GM12892 (cell line): ENCODE measurements at places on chromosomes 3 and 15.

GRCh38 chr3:58034738-58035523 lies 26.7 kb downstream of the FLNB start:
- DNase-seq = peak; percentile 58

- DNase-seq = no peak
These were observed 116.8 kb downstream of the FBLN2 start for GRCh38 chr3:13665582-13666226.

- no peak for DNase-seq
These were observed 301.0 kb upstream of the TBL1XR1 start for GRCh38 chr3:177498037-177498857.

- DNase-seq = no peak
These were observed 465.0 kb upstream of the ROBO1 start for GRCh38 chr3:80232760-80233159.

GRCh38 chr15:67903708-67904107 lies 63.9 kb upstream of the RNU6-1 start:
- DNase-seq = no peak

DNA sequence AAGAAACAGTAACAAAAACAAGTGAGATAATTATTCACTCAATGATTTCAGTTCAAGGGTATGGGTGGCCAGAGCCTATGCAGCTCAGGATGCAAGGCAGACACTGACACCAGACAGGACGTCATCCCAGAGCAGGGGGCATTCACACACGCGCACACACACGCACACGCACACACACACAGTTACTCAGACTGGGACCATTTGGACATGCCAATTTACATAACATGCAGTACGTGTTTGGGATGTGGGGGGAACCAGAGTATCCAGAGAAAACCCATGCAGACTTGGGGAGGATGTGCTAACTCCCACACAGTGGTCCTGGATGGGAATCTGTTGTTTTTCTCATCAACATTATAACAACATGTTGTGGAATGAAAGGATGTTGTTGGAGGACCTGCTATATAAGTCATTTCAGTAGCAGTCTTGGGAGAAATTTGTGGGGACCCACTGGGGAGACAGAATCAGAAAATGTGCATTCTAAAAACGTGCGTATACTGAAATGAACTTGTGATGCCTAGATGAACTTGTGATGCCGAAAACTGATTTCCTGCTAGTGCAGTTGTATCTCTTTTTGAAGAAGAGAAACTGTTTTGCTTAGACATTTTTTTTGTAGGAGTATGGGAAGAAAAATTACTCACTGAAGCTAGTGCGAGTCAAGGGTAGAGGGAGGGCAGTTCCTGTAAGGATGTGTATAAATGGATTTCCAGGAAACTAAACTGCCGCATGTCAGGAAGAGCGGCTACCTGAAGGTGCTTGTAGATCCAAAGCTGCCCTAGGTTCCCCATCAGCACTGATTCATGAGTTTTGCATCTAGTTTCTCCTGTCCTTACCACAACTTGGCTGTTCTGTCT lies 25.2 kb downstream of the CD200 start:
- no peak for DNase-seq

GRCh38 chr3:114893361-114893760 lies 253.7 kb downstream of the ZBTB20 start:
- DNase-seq = no peak

DNA sequence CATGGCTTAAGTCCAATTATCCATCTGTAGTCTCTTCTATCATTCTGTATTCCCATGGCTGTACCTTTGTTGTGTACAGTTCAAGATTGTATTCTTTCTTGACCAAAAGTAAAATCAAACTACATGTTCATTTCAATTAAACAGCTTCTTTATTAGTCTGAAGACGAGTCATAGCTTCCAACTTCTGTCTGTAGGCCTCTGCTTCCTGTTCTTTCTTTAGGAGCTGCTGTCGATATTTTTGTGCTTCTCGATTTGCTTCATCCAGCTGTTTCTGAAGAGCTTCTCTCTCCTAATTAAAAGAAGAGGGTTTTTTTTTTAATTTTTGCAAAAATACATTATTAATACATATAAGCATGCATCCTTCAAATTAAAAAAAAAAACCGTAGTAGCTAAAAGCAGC lies 13.0 kb upstream of the HDC start:
- no peak for DNase-seq

GRCh38 chr3:155737844-155738460 lies 6.9 kb downstream of the PLCH1 start:
- no peak for DNase-seq

DNA sequence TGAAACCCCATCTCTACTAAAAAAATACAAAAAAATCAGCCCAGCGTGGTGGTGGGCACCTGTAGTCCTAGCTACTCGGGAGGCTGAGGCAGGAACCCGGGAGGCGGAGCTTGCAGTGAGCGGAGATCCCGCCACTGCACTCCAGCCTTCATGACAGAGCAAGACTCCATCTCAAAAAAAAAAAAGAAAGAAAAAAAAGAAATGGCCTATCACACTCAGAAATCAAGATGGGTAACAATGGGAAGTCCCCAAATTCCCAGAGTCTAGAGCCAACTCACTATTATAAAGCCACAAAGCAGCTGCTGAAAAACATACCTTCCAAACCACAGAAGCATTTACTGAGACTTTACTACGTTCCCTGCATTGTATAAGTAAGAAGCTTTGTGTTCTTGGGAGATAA lies 7.5 kb downstream of the HDGFL3 start:
- no peak for DNase-seq

DNA sequence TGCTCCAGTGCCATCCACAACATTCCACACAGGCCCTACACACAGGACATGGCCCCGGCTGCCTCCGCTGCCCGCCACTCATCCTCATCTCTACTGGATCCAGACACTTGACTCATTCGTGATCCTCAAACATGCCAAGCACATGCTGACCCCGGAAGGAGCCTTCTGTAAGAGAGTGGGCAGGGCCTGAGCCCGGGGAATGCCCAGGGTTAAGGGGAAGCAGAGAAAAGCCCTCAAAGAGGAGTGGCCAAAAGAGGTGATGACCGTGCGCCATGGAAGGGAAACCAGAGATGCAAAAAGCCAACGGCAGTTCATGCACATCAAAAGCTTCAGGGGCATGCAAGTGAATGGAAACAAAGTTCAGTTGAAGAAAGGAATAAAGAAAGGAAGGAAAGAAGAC lies 46.1 kb downstream of the RFTN1 start:
- no peak for DNase-seq

DNA sequence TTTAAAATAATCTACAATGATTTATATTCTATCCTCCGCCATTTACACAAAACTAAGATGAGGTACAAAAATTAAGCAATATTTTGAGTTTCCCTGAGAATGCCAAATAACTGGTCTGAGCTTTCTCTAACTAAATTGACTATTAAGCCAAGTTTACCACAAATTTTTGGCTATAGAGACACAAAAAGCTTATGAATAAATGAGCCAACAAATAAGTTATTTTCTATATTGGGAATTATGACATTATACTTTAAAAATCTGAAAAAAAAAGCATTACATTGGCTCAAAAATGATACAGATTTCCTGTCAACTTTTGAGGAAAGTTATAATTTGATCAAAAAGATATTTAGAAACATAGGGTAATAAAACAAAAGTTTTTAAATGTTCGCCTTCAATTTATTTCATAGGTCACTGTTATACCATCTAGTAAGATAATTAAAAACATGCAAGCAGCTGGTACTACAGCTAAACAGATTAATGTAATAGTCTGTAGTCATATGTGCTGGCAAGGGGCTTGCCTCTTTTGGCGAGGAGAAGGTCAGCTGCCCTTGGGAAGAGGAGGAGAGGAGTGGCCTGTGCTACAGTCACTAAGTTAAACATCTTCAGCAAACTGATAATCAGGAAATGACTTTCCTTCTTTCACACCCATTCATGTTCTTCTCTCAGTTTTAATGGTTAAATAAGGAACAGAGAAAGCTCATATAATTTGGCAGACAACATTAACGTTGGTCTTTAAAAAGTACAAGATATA lies 318.5 kb downstream of the TBC1D5 start:
- no peak for DNase-seq

GRCh38 chr15:43127752-43128151 lies 5.6 kb upstream of the TMEM62 start:
- no peak for DNase-seq

- no peak for DNase-seq
These were observed 27.9 kb downstream of the PLCL2 start for GRCh38 chr3:16912400-16913263.
